ENCODE measurements at places on chromosomes 1 and 21. TPM values are rescaled to one million over a fixed set of nuclear protein-coding genes. Genes with fewer than 3 reads are reported as not detected.

GRCh38 chr21:40200946-40201345, 333.7 kb downstream of the PCP4 start:
- DNase-seq: no peak
- H3K4me3 ChIP-seq: no peak overlapping the region
- H3K27ac ChIP-seq: no peak overlapping the region
- no peaks in the 10 kb centered on the region for H3K4me1 ChIP-seq
- H3K27me3 ChIP-seq: no peaks in the 10 kb centered on the region

DNA sequence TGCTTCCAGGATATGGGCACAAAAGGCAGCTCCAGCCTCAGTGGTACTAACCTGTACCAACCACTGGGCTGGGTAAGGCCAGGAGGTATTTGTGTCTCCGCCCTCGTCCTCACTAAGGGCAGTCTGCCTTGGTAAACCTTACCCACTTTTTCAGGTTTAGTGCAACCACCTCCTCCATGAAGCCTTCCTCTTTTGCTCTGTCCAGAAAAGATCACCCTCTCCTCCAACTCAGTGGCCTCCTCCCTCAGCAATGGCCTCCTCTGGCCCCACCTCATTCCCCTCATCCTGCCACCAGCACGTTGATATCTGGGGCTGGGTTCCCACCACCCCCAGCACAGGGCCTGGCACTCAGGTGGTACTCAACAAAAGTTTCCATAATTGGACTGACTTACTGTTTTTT, 161.5 kb downstream of the GRIK3 start:
- H3K27me3 ChIP-seq: peaks cover 8% of the 10 kb centered on the region
- H3K27ac ChIP-seq: no peak overlapping the region
- no peaks in the 10 kb centered on the region for H3K4me1 ChIP-seq
- no peak for DNase-seq

DNA sequence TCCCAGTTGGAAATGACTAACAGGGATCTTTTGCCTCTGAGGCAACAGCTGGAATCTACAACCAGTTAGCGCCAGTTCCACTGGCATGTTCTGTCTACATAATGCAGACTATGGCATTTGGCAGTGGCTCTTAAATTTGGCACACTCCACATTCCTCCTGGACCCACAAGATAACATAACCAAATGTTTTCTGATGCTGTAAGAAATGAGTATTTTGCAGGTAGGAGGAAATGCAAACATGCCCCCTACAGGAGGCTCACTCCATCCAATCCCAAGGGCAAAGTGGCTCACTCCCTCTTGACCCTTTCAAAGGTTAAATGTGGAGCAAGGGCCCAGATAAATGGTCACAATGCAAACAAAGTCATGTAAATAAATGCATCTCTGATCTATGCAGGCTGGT, 129.2 kb upstream of the PROX1 start:
- no peaks in the 10 kb centered on the region for H3K4me1 ChIP-seq
- H3K27me3 ChIP-seq: peaks cover 83% of the 10 kb centered on the region
- no peak overlapping the region for H3K4me3 ChIP-seq
- no peak for DNase-seq

- no peak overlapping the region for H3K4me3 ChIP-seq
- H3K27me3 ChIP-seq: no peaks in the 10 kb centered on the region
- DNase-seq: no peak
- H3K4me1 ChIP-seq: no peaks in the 10 kb centered on the region
These were observed 49.9 kb downstream of the CBS start for GRCh38 chr21:43025636-43026180.

DNA sequence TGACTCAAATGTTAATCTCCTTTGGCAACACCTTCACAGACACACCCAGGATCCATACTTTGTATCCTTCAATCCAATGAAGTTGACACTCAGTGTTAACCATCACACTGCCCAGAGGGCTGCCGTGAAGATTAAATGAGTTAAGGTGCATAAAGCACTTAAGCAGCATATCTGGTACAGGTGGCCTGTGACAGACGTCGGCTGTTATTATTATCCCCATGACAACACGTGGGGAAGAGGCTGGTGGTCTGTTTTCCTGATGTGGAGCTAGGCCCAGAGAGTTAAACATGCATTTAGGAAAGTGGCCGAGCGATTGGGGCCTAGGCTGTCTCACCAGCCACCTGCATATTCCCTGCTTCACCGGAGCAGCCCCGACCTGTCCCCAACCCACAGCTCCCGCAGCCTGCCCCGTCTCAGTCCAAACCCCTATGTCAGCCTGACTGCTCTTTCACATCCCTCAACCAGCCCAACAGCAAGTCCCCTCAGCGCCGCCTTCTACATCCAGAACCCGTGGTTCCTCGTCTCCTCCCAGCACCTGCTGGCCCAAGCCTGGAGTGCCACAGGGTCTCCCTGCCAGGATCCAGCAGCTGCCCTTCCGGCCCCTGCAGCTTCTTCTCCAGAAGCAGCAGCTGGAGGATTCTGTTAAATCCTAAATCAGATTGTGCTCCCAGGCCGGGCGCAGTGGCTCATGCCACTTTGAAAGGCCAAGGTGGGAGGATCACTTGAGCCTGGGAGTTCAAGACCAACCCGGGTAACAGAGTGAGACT, 77.9 kb downstream of the FBXO2 start:
- no peak for DNase-seq
- no peak overlapping the region for H3K27ac ChIP-seq
- H3K4me3 ChIP-seq: no peak overlapping the region
- H3K27me3 ChIP-seq: peaks cover 43% of the 10 kb centered on the region
- H3K4me1 ChIP-seq: no peaks in the 10 kb centered on the region
- H3K36me3 ChIP-seq: no peaks in the 10 kb centered on the region

DNA sequence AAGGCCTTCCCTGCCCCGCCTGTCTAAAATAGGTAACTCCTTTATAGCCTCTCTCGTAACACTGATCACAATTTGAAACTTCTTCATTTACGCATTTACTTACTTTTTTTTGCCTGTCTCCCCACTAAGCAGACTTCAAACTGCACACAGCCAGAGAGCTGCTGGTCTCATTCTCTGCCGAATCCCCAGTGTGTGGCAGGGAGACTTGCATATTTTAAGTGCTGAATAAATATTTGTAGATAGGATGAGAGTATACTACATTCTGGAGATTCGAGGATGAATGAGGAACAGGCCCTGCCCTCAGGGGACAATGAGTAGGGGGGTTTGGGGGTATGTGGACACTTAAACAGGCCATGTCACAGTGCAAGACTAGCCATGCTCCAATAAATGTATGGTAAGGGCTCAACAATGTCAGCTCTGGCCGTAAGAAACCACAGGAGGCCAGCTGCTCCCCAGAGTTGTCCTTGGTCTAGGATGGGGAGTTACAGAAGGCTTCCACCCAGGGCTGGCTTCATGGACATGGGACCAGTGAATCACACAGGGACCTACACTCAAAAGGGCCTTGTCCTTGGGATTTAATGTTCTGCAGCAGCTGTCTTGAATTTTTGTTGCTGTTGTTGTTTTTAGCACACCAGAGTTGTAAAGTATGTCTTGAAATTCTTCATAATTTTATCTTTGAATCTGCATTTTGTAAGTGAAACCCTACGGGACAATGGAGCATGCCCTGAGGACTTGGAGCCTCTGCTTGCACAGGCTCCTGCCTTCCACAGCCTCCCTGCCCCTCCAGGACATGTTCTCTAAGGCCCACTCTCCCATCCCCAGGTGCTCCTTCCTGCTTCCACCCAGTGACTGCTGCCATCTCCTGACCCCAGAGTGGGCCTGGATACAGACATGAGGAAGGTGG, 8.5 kb downstream of the DIO1 start:
- no peak overlapping the region for H3K27ac ChIP-seq
- H3K4me3 ChIP-seq: no peak overlapping the region
- H3K27me3 ChIP-seq: no peaks in the 10 kb centered on the region
- DNase-seq: no peak

DNA sequence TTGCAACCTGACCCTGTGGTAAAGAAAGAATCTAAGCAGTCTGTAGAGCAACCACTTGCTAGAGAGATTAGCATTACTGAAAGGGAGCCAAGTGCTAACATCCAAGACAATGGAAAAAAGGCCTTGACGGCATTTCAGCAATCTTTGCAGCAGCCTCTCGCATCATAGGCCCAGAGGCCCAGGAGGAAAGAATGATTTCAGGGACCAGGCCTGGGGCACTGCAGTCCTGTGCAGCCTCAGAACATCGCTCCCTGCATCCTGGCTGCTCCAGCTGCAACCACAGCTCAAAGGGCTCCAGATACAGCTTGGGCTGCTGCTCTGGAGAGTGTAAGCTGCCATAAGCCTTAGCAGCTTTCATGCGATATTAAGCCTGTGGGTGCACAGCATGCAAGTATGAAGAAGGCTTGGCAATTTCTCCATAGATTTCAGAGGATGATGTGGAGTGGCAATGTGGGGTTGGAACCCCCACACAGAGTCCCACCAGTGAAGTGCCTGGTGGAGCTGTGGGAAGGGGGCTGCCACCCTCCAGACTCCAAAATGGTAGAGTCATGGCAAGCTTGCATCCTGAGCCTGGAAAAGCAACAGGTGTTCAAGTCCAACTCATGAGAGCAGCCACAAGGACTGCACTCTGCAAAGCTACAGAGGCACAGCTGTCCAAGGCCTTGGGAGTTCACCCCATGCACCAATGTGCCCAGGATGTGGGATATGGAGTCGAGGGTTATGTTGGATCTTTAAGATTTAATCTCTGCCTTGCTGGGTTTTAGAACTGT, 110.6 kb upstream of the HMGB4 start:
- H3K27ac ChIP-seq: no peak overlapping the region
- no peaks in the 10 kb centered on the region for H3K27me3 ChIP-seq
- no peaks in the 10 kb centered on the region for H3K4me1 ChIP-seq
- H3K4me3 ChIP-seq: no peak overlapping the region
- no peak for DNase-seq
- H3K36me3 ChIP-seq: no peaks in the 10 kb centered on the region

DNA sequence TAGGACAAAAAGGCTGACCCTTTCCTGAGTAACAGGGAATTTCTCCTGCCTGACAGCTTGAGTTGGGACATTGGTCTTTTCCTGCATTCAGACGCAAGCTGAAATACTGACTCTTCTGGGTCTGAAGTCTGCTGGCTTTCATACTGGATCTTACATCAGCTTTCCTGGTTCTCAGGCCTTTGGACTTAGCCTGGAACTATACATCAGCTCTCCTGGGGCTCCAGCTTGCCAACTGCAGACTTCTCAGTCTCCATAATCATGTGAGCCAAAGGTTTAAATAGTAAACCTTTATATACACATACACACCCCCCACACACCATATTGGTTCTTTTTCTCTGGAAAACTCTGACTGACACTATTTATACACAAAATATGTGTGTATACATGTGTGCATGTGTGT, 59.0 kb upstream of the KCND3 start:
- H3K27me3 ChIP-seq: peaks cover 52% of the 10 kb centered on the region
- H3K27ac ChIP-seq: no peak overlapping the region
- H3K4me3 ChIP-seq: no peak overlapping the region
- no peaks in the 10 kb centered on the region for H3K36me3 ChIP-seq
- H3K4me1 ChIP-seq: no peaks in the 10 kb centered on the region

- H3K4me1 ChIP-seq: peaks cover 6% of the 10 kb centered on the region
- no peak overlapping the region for H3K27ac ChIP-seq
- H3K36me3 ChIP-seq: no peaks in the 10 kb centered on the region
- H3K4me3 ChIP-seq: no peak overlapping the region
- no peaks in the 10 kb centered on the region for H3K27me3 ChIP-seq
These were observed 6.3 kb upstream of the IFNGR2 start for GRCh38 chr21:33396951-33397350.

DNA sequence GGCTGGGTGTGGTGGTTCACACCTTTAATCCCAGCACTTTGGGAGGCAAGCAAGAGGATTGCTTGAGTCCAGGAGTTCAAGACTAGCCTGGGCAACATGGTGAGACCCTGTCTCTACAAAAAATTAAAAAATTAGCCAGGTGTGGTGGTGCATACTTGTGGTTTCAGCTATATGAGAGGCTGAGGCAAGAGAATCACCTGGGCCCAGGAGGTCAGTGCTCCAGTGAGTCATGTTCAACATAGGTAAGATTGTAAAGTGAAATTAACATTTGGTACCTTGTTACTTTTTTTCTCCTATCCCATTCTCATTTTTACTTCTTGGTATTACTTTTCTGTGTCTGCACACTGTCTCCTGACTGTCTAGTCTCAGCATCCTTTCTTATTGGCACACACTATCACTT, 19.0 kb downstream of the MAGI3 start:
- no peak overlapping the region for H3K4me3 ChIP-seq
- no peaks in the 10 kb centered on the region for H3K36me3 ChIP-seq
- H3K27ac ChIP-seq: no peak overlapping the region
- H3K4me1 ChIP-seq: peaks cover 4% of the 10 kb centered on the region
- DNase-seq: no peak

DNA sequence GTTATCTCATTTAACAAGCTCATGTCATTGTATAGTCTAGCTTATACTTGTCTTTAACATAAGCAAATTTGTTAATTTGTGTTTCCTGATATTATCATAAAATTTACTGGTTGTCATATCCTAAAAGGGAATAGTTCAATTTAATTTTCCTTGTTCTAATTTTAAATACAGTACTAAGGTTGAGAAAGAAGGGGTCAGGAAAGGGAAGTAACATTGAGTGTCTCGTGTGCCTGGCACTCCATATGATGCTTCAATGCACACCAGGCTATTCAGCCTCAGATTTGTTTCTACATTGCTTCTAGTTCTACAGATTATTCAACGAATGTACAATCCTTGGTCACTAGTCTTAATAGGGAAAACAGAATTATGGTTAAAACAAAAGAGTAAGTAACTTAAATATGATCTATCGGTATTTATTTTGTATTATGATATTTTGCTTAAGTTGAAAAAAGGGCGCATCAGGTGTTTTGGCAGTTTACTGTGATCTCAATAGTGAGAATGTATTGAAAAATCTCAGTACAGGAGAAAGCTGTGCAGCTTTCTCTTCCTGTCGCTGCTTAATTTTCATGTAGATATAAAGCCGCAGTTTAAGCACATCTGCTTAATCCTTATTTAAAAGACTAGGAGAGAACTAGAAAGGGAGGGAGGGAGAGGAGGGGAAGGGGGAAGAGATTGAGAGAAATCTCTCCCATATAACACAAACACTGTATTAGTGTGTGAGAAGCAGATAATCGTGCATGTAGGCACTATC, 13.0 kb downstream of the PTPRC start:
- no peak overlapping the region for H3K4me3 ChIP-seq
- no peaks in the 10 kb centered on the region for H3K36me3 ChIP-seq
- H3K27ac ChIP-seq: no peak overlapping the region
- no peak for DNase-seq
- H3K27me3 ChIP-seq: no peaks in the 10 kb centered on the region

DNA sequence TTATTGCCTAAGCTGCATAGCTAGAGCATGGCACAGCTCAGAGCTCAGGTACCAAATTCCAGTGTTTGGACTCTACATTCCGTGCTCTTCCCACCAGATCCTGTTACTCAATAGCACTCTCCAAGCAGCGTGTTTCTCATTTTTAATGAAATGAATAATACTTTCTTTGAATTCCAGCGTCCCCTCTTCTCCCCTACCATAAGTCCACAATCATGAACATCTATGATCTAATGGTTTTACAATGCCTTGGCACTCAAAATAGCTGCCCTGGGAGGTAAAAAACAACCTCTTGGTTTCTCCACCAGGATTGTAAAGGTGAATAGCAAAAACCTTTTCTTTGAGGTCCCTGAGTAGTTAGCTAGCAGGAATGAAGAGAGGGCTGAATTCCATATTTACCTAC, 480.0 kb upstream of the PKN2 start:
- H3K4me3 ChIP-seq: no peak overlapping the region
- 0 out of 2 replicates have a peak overlapping the region, but pooled peaks have one; percentile 5 for H3K27ac ChIP-seq
- no peaks in the 10 kb centered on the region for H3K4me1 ChIP-seq

SLC27A3 gene
- 9.2 TPM for total RNA-seq

F11R gene
- total RNA-seq: 69.2 TPM

PPFIA4 gene
- total RNA-seq: 3.4 TPM

CRYAA gene
- total RNA-seq: not detected

KIF14 gene
- total RNA-seq: 23.6 TPM

SPATA17 gene
- 3.8 TPM for total RNA-seq
